Suprapubic skin (tissue), 4 donors: ENCODE measurements at places on chromosomes 11 and 22.
A peak's percentile ranks its signal among the peaks of the same experiment; 100 is the strongest.

- no peak for DNase-seq
Measured at GRCh38 chr11:66055021-66055420, 2.9 kb downstream of the SF3B2 start.

DNA sequence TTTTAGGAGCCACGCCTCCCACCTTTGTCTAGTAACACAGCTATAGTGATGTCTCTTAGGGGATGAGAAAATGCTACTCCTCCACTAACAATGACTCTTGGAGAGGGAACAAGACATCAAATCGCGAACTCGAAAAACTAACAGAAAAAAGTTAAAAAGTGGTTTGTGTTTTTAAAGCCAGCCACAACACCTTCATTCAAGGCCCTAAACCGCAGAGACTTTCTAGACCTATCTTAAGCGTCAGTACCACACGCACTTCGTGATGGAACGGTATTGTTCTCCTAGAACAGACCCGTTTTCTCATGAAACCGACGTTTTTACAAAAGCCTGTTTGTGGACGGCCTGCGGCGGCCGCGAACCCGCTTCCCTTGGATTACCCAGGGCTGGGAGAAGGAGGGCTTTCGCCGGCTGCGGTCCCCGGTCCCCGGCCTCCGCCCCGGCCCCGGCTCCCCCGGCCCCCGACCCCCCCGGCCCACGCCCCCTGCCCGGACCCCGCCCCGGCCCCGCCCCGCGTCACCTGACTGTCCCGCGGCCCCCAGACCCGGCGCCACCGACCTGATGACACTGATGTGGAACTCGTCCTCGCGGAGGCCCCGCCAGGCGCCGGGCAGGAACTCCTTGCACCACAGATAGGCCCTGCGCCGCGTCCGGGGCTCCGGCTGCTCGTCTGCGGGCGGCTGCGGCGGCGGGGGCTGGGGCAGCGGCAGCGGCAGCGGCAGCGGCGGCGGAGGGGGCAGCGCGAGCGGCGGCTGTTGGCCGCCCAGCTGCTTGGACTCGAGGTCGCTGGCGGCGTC is 718 bp downstream of the CHKA start:
- peak; percentile 88 for DNase-seq

GRCh38 chr22:38924347-38924952 is 33.0 kb upstream of the APOBEC3A start:
- DNase-seq = no peak

- no peak for DNase-seq
Measured at GRCh38 chr11:72234514-72234830, 9.5 kb downstream of the PHOX2A start.

GRCh38 chr11:95277868-95278267 is 46.9 kb upstream of the SESN3 start:
- DNase-seq = no peak

DNA sequence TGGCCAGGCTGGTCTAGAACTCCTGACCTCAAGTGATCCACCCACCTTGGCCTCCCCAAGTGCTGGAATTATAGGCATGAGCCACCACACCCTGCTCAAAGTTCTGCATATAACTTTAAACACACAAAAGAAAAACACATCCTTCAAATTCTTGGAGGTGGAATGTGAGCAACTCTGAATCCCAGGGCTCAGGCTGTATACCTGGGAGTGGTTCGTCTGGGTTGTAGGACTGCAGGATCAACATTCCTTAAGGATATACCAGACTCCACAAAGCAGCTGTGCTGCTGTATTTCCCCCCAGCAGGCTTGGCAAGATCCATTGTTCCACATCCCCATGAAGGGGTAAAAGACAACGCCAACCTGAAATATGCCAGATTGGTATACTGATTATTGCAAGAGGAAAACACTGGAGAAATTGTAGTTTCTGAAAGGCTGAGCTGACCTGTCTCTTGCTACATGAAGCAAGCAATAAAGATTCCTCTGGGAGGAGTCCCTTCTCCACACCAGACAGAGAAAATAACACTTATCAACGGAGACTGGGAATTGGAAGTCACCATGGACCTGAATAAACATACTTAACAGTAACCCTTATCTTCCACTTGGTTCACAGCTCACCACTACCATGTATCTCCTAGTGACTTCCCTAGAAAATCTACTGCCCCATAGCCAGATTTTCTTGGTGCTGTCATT is 12.2 kb upstream of the RPS3 start:
- DNase-seq = no peak

DNA sequence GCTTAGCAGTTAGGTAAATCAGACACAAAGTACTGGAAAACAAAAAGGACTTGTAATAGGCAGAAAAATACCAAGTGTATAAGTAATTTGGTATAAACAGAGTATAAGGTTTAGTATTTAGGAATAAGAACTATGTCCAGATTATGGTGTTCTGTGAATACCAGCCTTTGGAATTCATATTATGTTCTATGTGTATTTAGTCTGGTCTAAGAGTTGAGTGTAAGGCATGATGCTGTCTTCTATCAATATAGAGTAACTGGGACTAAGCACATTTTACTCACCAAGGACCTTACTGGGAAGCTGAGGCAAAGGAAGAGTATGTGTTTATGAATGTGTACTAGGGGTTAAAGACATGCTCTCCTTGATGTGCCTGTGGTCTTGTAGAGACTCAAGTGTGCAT is 9.5 kb downstream of the SDHD start:
- DNase-seq = no peak

- no peak for DNase-seq
Measured at GRCh38 chr11:93783765-93784144, 327 bp upstream of the MED17 start.

GRCh38 chr11:79525257-79525656 is 84.4 kb upstream of the TENM4 start:
- no peak for DNase-seq
